ENCODE measurements at places on chromosomes 16 and 17.
A peak's percentile ranks its signal among the peaks of the same experiment; 100 is the strongest.

DNA sequence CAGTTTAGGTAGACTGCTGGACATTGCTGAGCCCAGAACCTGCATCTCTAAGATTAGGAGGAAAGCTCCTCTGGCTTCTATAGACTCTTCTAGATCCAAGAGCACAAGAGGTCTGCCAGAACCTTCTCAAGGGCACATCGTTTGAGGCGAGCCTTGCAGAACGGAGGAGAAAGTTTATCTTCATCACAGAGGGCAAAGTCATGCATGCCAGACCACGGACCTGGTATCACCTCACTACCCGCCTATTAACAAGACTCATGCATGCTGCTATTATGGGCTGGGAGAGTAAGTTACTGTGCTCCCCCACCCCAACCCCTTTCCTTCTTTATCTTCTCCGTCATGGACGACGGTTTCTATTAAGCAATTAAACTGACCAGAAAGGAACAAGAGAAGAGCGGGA is 23.3 kb downstream of the MYH11 start:
- DNase-seq, result no peak

DNA sequence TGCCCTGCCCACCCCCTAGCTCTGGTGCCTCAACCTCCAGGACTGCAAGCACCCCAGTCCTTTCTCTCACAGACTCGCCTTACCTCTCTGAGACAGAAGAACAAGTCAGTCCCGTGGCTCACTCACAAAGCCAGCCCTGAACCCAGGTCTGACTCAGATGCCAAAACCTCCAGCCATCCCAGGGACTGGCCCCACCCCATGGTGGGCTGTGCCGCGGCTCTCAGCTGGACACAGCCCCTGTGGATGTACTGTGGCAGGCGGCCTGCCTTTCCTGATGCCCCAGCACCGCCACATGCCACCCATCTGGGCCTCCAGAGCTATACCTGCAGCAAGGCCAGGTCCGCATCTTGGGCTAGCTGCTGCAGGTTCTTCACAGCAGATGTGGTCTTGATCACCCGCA is 19.8 kb downstream of the MPG start:
- no peak for DNase-seq

GRCh38 chr17:32452281-32452680 is 8.0 kb downstream of the PSMD11 start:
- no peak for DNase-seq

GRCh38 chr17:66002812-66003211 is 189.1 kb downstream of the CEP112 start:
- DNase-seq, result no peak

- DNase-seq, result no peak
These were observed 1.1 kb downstream of the CES2 start for GRCh38 chr16:66936462-66936861.

DNA sequence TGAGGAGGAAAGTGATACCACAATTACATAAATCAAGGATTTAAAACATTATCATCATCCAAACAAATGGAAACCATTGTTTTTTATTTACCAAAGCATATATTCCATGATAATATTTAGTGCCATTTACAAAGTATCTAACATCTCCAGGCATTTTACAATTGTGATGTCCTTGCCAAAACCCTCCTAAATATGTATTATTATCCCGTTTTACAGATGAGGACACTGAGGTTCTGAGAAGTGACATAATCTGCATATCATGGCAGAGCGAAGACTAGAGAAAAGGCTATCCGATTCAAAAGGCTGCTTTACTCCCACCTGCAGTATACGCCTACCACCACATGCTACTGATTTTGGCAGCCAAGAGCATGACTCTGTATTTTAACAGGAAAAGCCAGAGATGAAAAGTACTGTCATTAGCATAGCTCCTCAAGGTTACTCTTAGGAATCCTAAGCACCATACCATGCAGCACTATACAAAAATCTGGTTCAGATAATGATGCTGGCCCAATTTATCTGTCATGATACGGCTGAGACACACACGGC is 301.4 kb downstream of the CA10 start:
- no peak for DNase-seq

DNA sequence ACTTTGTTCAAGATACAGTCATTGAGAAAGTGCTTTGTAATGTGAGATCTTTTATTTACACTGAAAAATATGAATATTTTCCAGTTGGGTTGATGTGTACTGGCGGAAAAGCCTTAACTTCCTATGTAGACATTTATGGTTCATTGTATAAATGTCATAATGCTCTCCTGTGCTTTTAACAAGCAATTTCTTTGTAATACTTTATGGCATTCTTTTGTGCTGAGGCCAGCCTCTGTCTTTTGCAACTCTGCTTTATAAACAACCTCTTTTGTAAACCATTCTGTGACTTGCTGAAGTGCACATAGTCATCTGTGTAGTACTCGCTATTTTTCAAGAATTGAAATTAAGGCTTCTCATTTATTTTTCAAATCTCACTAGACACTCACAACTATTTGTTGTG is 291.2 kb downstream of the CDH11 start:
- DNase-seq, result no peak

- DNase-seq, result no peak
These were observed 23.3 kb upstream of the CA10 start for GRCh38 chr17:52181782-52182181.

DNA sequence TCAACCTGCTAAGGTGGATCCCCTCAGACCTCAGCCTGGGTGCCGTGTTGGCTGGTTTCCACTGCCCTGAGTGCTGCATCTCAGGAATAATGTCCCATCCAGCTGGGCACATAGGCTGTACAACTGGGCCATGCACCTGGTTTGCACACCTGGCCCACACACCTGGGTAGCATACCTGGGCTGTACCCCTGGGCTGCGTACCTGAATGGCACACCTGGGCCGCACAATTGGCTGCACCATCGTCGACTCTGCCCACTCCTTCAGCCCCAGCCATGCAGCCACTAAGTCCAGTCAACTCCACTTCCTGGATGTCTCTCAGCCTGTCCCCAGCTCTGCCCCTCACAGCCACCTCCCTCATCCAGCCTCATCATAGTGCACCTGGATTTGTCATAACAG is 7.9 kb downstream of the SLC5A10 start:
- DNase-seq, result no peak

- no peak for DNase-seq
These were observed 7.6 kb downstream of the ZFPM1 start for GRCh38 chr16:88460496-88461330.

DNA sequence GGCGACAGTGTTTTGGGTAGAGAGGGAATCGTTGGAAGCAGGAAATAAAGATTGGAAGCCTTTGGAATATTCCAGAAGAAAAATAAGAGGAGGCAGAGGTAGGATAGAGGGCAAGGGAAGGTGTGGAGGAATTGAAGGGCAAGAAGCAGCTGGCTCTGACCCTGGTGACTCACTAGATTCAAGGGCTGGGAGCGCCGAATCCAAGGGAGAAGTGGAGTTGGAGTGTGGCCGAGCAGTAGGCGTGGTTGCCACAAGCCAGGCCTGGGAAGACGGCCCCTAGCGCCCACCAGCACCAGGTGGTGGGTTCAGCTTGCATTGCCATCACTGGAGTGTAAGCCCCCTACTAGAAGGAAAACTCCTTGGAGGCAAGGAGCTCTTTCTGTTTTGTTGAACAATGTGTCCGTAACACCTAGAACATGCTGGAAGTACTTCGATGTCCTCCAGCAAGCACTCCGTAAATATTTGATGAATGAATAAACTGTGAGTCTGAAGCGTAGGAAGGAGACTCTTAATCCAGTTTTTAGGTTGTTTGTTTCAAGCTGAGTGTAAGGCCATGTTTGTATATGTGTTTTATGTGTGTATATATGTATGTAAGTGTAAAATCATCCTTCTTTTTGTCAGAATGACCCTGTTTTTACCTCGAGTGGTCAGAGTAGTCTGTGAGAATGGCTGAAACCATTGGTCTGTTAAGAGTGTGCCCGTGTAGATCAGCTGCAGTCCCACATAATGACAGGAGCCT is 139.5 kb downstream of the CMIP start:
- DNase-seq, result no peak

DNA sequence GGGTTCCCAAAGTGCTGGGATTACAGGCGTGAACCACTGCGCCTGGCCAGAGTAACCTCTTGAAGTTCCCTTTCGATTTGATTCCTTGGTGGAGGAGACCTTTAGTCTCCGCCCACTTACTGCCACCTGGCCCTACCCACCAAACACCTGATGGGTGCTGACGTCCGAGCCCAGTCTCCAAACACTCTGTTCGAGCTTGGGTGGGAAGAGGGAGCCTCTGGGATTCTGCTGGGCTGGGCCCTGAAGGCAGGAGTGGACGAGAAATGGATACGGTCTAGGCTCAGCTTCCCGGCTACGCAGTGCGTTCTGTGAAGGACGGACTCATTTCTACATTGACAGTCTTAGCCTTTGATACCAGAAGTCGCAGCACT is 870 bp upstream of the ITGA3 start:
- DNase-seq, result peak; percentile 18

DNA sequence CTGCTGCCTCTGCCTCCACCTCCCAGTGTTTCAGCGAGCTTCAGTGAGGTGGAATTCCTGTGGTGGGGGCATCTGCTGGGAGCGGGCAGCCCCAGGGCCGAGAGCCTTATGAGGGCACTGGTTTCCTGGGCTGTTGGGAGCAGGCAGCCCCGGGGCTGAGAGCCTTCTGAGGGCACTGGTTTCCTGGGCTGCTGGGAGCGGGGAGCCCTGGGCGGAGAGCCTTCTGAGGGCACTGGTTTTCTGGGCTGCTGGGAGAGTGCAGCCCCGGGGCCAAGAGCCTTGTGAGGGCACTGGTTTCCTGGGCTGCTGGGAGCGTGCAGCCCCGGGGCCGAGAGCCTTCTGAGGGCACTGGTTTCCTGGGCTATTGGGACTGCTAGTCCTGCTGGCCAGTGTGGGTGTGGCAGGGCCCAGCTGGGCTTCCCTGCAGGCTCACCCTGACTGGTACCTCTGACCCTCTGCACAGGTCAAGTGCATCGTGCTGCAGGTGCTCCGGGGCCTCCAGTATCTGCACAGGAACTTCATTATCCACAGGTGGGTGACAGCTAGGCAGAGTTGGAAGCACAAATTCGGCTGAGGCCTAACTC is 5.6 kb downstream of the CDK10 start:
- DNase-seq, result no peak

DNA sequence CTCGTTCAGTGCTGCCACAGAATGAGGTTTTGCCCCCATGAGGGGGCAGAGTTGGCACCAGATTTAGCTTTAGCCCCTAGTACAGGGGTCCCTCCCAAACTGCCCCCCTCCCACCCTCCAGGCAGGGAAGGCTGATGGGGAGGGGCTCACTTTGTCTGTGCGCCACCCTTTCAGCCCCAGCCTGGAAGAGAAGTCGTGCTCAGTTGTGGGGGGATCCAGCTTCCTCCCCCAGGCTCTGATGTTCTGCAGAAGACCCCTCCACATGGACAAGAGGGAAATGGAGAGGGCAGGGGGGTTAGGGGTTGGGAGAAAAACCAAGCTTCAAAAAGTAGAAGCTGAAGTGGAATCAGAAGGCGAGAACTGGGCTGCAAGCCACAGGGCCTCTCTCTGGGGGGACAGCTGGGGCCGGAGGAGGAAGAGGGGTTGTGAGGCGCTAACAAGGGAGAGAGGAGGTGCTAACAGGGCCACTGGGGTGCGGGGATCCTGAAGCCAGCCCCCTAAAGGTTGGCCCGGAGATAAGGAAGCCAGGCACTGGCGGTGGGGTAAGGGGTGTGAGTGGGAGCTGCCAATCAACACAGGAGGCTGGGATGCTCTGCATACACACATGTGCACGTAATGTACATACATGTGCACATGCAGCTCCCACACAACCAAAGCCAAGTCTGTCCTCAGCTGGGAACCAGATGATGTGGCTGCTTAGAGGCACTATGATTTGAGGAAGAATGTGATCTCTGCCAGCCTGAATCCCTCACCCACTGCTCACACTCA is 7.0 kb upstream of the TMEM92 start:
- no peak for DNase-seq

DNA sequence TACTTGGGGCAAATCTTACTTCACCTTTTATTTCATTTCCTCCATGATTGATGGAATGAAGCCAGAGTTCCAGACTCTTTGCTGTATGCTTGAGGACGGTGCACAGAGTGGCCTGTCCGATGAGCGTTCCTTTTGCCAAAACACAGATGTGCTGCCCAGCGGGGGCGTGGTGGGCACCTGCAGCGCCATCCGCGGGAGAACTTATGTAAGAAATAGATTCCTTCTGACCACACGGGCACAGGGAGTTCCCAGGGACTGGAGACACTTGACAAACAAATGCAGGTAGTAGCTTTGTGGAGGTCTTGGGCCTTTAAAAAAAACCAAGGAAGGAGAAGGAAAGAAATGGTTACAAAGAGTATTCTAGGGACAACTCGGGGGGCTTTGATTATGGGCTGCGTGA is 30.6 kb downstream of the CRAMP1 start:
- no peak for DNase-seq

DNA sequence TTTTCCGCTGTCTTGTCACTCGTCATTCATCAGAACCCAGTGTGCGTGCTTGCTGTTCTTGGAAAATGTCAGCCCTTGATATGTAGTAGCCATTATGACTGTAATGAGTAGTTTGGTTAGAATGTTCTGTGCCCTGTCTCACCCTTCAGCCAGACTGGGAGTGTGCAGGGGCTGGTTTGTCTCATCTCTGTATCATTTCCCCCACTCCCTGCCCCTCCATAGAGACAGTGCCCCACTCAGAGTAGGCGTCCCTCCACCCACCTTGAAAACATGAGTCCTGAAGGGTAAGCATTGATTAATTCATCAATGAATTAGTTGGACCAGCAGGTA is 137.0 kb upstream of the PLCG2 start:
- no peak for DNase-seq

- no peak for DNase-seq
These were observed 61.4 kb downstream of the TMEM100 start for GRCh38 chr17:55661256-55661758.

DNA sequence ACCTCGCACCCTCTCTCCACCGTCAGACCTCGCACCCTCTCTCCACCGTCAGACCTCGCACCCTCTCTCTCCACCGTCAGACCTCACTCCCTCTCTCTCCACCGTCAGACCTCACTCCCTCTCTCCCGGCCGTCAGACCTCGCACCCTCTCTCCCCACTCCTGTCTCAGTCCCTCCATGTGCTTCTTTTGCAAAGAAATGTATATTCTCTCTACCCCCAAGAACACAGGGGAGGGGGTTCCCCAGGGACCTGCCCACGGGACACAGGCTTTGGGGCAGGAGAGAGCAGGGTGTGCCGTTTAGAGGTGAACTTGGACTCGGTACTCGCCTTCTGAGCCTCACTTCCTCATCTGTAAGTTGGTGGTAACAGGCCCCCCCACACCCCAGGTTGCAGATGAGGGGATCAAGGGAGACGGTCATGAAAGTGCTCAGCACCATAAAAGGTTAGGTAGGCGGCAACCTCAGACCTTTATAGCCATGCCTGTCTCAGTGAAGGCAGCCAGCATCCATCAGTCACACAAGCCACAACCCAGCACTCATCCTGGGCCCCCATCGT is 63.7 kb downstream of the RPH3AL start:
- no peak for DNase-seq

- no peak for DNase-seq
These were observed 108.0 kb upstream of the CIBAR2 start for GRCh38 chr16:85220125-85220839.

- no peak for DNase-seq
These were observed 1139.8 kb downstream of the CDH11 start for GRCh38 chr16:63982110-63982509.
